Effector memory CD4-positive, alpha-beta T cell (primary cell): ENCODE measurements at places on chromosomes 5 and 9.

DNA sequence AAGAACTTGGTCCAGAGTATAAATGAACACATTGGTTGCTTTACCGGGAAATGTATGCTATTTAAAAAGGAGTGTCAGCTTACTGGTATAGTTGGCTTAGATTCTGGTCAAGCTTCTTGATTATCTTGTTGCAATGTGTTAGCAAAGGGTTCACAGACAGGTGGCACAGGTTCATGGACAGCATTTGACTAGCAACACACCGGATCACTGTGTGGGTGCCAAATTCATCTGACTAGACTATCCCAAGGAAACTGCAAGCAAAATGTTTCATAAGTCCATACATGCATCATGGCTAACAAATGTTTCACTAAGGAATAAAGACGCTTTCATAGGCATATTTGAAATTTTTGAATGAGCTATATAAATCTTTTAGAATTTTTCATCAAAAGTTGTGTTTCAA, 274.1 kb downstream of the PLK2 start:
- no peak for DNase-seq

GRCh38 chr9:101566904-101567724, 27.7 kb downstream of the PPP3R2 start:
- DNase-seq: no peak

DNA sequence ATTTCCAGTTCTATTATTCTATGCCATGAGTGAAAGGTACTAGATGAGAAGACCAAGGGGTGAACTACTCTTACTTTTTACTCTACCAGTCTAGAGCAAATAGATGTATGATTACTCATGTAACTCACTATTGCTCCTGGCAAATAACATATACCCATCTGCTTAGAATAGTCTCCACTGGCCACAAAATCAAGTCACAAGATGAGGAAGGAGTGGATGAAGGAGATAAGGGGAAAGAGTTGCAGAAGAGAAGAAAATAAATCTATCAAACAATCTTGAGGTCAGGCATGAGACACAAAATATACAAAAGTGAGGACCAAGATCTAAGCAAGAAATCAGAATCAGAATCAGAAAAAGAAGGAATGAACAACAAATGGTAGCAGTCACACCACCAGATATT, 13.7 kb upstream of the NR4A3 start:
- DNase-seq: no peak

DNA sequence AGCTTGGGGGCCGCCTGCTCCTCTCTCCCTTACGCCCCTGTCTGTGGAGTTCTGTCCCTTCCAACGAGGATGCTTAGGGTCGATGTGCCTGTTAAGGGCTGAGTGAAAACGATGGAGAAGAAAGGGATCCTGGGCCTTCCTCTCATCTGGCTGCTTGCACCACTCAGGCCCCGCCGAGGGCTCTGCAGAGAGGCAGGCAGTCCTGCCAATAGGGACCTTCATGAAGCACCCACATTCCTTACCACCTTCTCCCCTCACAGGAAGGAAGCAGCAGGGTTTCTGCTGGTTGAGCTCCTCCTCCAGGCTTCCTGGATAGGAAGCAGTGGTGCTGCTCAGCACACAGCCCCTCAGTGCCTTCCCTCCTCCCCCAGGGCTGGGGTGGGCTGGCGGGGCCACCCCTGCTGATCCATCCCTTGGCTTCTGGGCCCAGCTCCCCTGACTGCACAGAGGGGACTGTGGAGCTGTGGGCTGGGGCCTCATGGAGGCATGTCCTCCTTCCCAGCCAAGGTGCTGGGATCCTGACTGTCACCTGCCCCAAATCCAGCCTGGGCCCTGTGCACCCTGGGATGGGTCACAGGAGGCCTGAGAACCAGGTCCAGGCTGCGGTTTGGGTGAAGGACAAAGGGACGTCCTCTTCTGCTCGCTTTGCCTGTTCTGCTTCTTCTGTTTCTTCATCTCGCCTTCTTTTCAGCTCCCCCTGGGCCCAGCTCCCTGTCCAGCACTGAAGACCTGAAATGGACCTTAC, 50.5 kb downstream of the AHRR start:
- DNase-seq: no peak

GRCh38 chr9:88897081-88897480, 94.2 kb upstream of the S1PR3 start:
- no peak for DNase-seq

DNA sequence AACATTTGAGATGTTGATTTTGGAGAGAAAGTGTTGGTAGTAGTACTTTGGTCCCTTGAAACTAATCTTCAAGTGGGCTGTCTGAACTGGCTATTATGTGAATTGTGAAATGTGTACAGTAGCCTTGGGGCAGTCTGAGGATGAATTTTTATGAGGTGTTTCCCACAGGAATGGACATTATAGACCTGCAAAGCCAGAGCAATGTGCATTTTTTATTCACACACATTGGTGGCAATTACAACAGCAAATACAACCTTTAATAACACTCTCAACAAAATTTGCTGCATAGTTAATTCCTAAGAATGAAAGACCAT, 147.0 kb downstream of the PAM start:
- DNase-seq: no peak

- DNase-seq: no peak
Observed at GRCh38 chr9:5301544-5301943, 3.0 kb downstream of the RLN2 start.

GRCh38 chr5:126682856-126683255, 82.1 kb downstream of the PHAX start:
- no peak for DNase-seq

DNA sequence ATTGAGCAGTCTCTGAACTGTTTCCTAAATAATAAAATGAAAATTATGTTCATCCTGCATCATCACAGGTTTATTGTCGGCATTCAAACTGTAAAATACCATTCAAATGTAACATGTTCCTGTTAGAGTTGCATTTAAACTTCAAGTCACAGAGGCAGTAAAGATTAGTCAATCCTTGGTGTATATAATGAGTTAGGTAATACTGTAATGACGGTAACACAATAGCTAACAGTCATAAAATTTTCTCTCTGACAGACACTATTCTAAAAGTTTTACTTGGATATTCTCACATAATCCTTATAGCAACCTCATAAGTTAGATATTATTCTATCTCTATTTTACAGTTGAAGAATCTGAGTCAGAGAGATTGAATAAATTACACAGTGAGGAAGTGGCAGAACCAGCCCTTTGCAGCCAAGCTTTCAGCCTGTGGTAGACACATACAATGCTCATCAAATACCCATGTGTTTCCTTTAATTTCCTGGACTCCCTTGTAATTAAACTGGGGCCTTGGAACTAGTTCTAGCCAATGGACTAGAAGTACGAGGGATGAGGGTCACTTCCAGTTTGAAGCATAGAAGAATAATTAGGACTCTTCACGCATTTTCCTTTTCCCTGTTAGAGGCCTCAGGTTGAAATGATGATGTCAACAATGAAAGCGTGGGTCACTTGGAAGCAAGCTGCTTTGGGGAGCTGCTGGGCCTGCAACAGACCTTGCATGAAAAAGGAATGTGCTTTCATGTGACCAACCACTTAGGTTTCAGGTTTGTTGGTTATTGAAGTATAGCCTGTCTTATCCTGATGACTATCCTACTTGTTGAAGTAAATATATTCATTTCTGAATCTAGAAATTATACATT, 12.3 kb upstream of the CAST start:
- no peak for DNase-seq

GRCh38 chr5:82635561-82636288, 357.6 kb upstream of the RPS23 start:
- DNase-seq: no peak

DNA sequence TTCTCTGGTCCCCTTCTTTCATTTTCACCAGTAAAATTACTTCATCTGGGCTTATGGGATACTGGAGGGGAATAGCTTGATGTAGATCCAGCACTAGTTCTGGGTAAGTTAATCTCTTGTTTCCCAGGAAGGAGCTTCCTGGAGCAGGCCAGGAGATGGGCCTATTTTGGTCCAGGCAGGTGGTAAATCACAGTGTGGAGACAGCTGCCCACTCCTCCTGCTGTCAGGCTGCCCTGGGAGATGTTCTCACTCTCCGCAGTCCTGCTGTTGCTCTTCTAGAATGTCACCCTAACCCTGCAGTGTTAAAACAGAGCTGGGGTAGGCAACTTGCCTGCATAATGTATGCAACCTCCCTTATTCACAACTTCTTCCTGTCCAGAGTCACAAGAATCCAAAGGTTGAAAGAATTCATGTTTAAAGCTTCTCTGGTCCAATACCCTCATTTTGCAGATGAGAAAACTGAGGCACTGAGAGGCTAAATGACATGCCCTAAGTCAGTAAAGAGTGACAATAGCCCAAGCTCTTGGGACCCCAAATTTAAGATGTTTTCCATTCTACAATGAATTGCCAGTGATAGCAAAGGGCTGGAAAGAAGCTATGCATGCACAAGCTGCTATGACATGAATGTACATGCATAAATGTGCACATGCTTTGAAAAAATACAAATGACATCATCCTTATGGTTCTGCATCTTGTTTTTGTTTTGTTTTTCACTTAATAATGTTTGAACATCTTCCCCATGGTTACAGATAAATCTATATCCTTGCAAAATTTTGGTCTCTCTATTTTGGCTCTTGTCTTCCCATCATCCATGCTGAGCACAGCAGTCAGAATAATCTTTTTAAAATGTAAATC, 71.8 kb upstream of the ADRA1B start:
- no peak for DNase-seq
